ENCODE measurements at places on chromosomes 3 and 15.

DNA sequence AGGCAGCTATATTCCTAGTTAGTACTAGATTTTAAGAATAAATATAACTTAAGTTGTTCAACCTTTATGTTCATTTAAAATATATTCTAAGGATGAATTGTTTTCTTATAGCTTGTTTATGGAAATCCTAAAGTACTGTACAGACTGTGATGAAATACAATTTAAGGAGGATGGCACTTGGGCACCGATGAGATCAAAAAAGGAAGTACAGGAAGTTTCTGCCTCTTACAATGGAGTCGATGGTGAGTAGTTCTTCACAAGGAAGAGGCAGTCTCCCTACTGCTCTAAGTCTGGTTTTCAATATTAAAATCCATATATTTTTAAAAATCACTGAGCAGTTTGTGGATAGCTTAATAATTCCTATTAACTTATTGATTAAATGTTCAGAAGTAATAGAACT lies 29.6 kb downstream of the CALML4 start:
- DNase-seq = no peak

- no peak for DNase-seq
Measured at GRCh38 chr3:194711913-194712312, 26.2 kb downstream of the FAM43A start.

DNA sequence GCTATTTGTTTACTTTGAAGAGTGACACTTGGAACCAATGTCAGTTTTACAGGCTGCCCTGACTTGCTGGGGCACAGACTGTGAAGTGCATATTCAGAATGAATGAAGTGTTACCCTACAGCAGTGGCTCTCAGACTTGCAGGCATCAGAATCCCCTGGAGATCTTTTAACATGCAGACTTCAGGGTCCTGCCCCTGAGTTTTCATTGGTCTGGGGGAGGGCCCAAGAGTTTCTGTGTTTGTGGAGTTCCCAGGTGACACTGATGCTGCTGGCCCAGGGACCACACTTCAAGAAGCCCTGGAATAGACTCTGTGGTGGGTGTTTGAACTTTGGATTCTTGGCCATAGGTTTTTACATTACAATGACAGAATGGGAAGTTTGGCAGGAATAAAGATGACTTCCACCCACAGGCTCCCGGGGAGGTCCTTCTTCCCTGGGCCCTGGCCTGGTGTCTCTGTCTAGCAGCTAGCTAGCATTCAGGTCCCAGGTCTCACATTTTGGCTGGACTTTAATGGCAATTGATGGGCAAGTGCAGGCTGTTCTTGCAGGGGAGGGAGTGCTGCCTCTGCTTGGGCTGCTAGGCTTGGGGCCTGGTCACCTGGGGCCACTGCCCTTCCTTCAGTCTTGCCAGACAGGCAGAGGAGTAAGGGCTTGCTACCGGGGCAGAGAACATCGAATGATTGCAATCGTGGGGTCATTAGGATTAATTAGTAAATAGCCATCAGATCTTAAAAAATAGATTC lies 149.0 kb downstream of the APBA2 start:
- DNase-seq = no peak

- no peak for DNase-seq
Measured at GRCh38 chr15:59190291-59190690, 16.4 kb upstream of the LDHAL6B start.

DNA sequence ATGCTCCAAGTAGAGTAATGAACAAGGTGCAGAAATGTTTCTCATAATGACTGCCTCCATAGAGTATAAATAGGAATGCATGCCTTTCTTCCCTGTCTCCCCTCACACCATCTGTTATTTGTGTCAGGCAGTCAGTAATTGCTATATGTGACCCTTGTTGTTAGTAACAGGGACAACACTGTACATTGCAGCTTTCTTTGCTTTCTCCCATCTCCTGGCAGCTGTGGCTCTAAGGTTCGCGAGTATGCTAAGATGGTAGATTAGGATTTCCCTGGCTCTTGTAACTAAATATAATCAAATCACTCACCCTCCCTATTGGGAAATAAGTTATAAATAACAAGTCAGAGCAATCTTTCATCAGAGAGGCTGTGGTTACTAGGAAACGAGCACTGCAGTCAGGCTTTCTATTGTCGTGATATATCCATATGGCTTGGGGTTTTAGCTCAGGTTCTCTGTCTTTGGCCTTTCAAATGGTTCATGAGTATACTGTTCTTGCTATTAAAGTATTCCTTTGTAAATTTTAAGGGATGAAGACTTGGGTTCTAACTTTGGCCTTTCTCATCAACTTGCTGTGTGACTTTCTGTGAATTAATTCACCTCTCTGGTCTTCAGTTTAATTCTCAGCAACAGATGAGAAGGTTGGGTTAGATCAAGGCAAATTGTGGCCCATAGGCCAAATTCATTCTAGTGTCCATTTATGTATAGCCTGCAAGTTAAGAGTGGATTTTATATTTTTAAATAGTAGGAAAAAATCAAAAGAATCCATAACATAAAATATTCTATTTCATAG lies 8.1 kb upstream of the MINDY4B start:
- no peak for DNase-seq

GRCh38 chr3:105915524-105915923 lies 46.7 kb upstream of the CBLB start:
- no peak for DNase-seq

GRCh38 chr15:35112346-35112745 lies 27.3 kb upstream of the NANOGP8 start:
- DNase-seq = no peak

DNA sequence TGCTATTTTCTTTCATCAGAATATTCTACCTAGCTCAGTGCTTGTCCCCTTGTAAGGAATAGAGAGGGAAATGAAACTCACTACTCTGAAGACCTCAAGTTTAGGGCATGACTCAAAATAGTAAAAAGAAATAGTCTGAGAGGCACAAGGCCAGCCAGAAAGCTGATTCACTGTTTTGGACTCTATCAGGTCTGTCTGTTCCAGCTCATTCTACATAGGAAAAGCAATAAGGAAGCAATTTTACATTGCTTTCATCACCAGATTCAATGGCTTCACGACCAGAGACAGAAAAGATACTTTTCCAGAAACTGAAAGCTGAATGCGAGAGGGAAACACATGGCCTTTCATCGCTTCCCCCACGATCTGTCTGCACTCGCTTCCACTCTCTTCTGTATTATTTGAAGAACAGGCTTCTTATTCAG lies 276.0 kb downstream of the GBE1 start:
- no peak for DNase-seq

DNA sequence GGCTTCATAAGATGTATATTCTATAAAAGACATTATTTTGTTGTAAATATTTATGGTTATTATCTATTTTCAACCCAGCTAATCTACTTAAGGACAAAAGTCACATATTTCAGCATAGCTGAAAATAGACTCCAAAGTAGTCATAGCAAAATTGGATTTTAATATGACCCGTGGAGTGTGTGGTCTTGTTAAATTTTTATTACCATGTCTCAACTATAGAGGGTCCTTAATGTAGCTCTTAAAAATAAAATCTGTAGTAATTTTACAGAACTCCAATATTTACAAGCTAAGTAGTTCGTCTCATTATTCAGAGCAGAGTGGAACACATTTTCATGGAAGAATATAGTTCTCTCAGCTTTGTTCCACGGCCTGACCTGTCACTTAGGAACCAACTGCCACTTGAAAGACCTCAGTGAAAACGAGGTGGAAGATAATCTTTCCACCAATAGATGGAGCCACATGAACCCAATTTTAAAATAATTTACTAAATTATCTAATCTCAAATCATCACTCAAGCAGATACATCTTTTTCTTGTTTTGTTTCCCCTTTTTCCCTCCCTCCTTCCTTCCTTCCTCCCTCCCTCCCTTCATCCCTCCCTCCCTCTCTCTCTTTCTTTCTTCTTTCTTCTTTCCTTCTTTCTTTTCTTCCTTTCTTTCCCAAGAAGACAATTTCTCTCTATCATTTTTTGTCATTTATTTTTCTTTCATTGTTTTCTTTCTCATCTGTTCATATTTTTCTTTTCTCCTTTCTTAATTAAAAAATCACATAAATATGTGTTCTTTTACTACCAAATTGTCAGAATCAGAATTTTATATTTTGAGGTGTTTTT lies 97.2 kb downstream of the CLDN1 start:
- no peak for DNase-seq

DNA sequence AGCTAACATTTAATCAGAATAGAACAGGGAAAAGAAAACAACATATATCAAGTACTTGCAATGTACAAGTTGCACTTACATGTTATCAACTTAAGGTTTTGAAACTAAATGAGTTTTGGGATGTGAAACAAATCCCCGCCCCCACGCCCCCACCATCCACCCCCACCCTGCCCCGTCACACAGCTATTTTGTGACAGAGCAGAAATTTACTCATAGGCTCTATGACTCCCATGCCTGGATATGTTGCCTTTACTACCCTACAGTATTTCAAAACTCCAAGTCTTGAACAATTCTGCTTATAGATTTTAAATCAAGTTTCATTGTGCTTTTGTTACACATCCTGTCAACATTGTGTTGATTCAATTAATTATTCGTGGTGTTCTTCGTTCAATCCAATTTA lies 18.1 kb upstream of the IL1RAP start:
- DNase-seq = no peak

DNA sequence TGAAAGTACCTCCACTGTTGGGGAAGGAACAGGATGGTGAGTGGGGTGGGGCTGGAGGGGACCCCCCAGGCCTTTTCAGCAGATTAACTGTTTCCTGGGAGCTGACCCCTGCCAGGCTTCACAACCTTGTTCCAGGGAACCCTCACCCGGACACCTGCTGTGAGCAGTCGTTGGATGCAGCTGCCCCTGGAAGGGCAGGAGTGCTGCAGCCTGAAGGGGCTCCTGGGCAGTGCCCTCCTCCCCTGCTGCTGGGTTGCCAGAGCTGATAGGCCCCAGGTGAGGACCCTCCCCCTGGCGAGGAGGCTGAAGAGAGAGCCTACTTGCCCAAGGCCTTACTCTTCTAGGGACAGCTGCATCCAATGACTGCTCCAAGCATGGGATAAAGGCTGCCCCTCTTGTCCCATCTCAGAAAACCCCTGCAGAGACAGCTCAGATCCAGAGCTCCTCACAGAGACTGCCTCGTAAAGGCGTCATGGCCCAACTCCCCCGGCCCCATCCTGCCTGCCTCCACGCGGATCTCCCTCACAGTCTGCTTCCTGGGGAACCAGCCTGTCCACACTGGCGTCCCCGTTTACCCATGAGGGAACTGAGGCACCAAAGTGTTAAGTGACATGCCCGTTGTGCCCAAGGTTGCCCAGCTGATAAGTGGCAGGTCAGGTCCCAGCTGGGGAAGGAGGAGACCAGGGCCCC lies 193.4 kb upstream of the LINGO1 start:
- no peak for DNase-seq

DNA sequence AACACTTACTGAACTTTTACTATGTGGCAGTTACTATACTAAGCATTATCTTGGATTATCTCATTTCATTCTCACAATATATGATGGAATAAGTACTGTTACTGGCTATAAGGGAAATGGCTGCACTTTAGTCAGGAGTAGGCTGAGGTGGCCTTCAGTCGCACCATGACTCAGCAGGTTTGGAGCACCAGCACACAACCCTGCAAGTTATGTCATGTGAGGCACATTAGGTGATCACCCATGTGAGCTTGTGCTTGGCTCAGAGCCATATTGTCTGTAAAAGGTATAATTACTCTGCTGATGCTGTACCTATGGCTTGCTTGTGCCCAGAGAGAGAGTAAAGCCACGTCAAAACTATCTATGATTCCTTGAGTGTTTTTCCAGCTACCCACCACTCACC lies 54.1 kb upstream of the TIPARP start:
- DNase-seq = no peak

- DNase-seq = no peak
Measured at GRCh38 chr3:23376516-23377248, 173.6 kb downstream of the UBE2E2 start.

DNA sequence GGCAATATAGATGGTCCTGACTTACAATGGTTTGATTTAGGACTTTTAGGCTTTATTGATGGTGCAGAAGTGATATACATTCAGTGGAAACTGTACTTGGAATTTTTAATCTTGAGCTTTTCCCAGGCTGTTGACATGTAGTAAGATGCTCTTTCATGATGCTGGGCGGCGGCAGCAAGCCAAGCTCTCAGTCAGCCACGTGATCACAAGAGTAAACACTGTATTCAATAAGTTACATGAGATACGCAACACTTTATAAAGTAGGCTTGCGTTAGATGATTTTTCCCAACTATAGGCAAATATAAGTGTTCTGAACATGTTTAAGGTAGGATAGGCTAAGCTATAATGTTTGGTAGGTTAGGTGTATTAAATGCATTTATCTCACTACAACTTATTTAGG lies 17.9 kb downstream of the PARP9 start:
- DNase-seq = no peak

GRCh38 chr3:161793194-161793930 lies 296.8 kb downstream of the OTOL1 start:
- no peak for DNase-seq

DNA sequence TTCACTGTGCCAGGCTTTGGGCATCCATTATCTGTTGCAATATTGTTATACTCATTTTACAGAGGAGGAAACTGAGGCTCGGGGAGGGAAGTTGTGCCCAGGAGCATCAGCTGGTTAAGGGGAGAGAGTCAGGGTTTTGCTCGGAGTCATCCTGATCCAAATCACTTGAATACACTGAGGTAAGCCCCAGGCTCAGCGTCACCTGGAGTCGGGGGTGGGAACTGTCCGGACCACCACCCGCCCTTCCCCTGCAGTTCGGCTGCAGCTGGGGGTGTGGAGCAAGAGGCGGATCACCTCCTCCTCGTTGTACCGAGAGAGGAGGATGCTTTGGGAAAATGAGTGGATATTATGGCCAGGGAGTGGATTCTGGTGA lies 646 bp downstream of the HRH1 start:
- no peak for DNase-seq

DNA sequence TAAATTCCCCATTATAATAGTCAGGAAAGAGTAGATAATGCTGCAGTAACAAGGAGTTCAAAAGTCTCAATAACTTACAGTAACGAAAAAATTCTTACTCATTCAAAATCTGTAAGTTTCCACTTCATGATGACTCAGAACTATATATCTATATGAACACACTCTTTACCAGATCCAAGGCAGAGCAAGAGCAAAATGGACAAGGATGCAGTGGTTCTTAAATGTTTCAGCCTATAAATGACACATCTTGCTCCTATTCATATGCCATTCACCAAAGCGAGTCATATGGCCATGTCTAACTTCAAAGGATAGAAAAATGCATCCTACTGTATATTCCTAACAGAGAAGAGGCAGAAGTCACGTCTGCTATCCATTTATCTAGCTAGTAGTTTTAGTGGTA lies 787.7 kb downstream of the NAALADL2 start:
- DNase-seq = no peak

GRCh38 chr3:195212033-195212748 lies 58.8 kb downstream of the XXYLT1 start:
- DNase-seq = no peak

GRCh38 chr3:119647843-119648575 lies 12.4 kb downstream of the POPDC2 start:
- DNase-seq = no peak

DNA sequence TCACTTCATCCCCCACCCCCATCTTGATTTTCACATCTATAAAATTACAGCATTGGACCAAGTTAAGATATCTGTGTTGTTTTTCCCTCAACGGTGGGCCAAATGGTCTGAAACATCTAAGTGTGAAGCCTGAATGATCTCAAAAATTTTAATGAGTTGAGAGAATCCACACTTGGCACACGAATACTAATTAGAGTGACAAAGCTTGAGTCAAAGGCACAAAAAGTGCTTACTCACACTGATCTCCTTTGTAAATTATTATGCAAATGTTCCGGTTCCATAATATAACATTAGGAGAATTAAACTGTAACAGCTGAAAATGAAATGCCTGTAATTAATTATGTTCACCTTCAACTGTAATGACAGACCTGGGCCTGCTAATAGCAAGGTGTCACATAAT lies 33.6 kb downstream of the GPR176 start:
- no peak for DNase-seq
